ENCODE measurements at places on chromosomes 3 and 15.

- peak; percentile 34 for DNase-seq
Measured at GRCh38 chr3:141305436-141305835, 62.9 kb upstream of the ZBTB38 start.

DNA sequence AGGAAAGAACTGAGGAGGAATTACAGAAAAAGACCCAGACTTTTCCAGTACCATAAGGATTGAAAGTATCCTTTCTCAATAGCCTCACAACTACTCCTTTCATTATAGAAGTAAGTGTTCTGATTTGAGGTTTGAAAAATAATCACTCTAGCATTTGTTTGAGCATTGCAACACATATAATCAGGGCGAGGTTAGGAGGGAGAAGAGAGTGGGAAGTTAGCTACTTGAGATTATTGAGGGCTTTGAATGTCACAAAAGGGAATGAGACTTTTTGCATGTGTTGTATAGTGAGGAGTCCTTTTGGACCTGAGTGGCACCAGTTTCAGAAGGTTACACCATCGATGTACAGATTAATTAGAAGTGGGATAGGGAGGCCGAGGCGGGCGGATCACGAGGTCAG lies 65.2 kb upstream of the TNIK start:
- no peak for DNase-seq

DNA sequence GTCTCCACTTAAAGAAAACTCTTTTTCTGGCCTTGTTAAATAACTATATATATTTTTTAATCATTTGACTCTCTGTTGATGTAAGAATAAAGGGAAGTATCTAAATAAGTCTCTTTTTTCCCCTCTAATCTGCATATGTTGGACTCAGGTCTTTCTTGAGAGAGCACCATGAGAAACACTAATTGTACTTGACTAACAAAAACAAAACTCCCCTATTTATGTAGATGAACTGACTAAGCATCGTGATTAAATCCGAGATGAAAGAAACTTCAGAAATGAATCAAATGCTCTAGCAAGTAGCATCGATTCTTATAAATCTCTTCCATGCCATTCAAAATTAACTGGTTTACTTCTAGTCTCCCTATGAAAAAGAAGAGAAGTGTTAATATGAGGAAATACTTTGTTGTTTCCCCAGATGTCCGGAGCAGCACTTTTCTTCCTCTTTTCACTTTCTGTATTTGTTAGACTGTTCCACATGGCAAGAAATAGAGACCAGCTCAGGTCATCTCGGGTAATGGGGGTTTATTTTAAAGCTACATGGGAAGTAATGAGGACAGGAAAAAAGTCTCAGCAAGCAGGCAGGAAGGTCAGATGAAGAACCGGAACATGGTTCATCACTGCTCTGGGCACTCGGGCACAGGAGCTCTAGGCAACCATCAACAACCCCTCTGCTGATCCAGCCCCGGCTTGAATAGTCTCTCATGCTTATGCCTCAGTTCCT lies 288.3 kb downstream of the CNTN6 start:
- no peak for DNase-seq

DNA sequence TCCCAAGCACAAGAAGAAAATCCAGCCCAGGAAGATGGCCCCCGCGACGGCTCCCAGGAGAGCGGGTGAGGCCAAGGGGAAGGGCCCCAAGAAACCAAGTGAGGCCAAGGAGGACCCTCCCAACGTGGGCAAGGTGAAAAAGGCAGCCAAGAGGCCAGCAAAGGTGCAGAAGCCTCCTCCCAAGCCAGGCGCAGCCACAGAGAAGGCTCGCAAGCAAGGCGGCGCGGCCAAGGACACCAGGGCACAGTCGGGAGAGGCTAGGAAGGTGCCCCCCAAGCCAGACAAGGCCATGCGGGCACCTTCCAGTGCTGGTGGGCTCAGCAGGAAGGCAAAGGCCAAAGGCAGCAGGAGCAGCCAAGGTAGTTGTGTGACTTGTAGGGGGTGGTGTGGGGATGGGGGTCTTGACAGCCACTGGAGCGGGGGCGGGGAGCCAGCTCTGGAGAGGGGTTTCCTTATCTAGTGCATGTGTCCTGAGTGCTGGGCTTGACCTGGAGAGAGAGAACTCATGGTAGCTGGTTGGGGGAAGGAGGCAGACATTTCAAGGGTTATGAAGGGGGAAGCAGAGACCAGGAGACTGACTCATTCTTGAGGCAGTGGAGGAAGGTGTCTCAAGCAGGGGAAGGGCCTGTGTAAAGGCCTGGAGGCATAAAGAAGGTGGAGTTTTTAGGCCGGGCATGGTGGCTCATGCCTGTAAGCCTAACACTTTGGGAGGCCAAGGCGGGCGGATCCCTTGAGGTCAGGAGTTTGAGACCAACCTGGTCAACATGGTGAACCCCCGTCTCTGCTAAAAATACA lies 6.2 kb downstream of the H1-8 start:
- DNase-seq = no peak

GRCh38 chr15:77980098-77980497 lies 97.4 kb downstream of the TBC1D2B start:
- DNase-seq = no peak

GRCh38 chr3:11699083-11699427 lies 55.3 kb upstream of the VGLL4 start:
- no peak for DNase-seq

- no peak for DNase-seq
Measured at GRCh38 chr3:114436182-114436581, 142.4 kb downstream of the TIGIT start.

DNA sequence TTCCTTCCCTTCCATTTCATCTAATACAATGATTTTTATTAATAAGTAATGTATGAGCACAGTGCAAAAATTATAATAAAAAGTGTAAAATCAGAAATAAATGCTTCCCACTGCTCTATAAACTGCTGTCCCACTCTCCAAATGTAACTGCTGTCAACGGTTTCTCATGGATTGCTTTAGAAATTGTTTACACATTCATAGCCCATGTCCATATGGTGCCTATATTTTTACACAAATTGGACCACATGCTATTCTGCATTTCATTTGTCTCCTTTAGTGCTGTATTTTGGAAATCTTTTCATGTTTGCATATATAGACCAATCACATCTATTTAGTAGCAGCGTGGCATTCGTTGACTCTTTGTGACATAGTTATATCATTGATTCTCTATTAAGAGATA lies 164.7 kb upstream of the SLCO3A1 start:
- no peak for DNase-seq

GRCh38 chr3:57903124-57903890 lies 104.9 kb upstream of the FLNB start:
- DNase-seq = no peak

DNA sequence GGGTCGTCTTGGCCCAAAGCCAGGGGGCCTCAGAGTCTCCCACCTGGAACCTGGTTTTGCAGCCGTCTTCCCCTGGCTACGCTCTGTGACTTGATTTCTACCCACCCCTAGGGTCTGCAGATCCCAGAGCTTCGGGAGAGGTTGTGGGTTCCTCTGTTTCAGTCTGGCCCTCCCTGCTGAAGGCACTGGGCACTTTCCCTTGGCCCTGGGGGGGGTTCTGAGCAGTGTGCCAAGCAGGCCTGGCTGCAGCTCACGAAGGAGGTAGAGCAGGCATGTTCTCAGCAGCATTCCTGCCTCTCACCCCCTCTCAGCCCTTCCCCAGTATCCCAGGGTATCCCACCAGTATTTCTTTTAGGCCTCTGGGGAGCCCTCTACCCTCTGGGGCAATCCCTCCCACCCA lies 99.0 kb downstream of the TMEM266 start:
- DNase-seq = no peak

DNA sequence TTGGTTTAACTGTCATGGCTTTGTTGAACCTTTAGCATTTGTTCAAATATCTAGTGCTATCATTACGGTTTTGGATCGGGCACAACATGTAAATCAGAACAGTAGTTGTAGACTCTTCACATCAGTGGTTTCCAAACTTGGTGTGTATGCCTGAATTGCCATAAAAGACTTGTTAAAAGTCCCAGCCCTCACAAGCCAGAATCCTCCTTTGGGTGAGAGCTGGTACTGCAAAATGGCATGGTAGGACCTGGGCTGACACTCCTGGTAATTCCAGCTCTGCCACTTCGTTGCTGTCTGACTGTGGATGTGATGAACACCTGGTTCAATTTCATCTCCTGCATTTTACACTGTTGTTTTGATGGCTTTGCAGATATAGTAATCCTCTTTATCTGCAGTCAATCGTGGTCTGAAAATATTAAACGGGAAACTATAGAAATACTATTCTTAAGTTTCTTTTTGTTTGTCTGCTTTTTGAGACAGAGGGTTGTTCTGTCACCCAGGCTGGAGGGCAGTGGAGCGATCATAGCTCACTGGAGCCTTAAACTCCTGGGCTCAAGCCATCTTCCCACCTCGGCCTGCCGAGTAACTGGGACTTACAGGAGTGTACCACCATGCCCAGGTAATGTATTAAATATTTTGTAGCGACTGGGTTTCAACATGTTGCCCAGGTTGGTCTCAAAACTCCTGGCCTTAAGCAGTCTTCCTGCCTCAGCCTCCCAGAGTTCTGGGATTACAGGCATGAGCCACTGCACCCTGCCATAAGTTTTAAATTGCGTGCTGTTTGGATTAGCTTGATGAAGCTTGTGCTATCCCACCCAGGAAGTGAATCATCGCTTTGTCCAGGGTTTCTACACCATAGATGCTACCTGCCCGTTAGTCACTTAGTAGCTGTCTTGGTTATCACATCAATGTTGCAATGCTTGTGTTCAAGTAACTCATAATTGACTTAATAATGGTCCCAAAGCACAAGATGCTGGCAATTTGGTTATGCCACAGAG lies 61.6 kb downstream of the RAB7A start:
- peak; percentile 17 for DNase-seq

GRCh38 chr3:154792828-154793227 lies 287.3 kb upstream of the MME start:
- no peak for DNase-seq

DNA sequence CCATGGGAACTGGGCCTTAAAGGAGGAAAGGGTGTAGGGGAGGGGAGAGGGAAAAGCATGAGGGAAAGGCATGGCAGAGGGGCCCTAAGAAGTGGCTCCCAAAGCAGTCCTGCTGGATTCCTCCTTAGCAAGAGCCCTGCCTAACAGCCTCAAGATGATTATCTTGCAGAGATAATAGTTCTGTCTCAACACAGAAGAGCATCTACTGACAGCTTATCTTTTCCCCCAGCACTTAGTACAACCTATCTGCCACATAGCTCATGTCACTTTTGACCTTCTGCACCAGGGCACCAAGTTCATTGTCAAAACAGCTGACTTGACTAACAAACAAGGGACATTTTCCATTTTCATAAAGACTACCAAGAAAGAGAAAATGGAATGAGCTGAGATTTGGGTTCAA lies 86.3 kb downstream of the ANP32A start:
- no peak for DNase-seq

- DNase-seq = no peak
Measured at GRCh38 chr3:32406486-32407408, 15.1 kb downstream of the CMTM7 start.

GRCh38 chr3:126562737-126563276 lies 4.1 kb upstream of the C3orf22 start:
- DNase-seq = no peak

DNA sequence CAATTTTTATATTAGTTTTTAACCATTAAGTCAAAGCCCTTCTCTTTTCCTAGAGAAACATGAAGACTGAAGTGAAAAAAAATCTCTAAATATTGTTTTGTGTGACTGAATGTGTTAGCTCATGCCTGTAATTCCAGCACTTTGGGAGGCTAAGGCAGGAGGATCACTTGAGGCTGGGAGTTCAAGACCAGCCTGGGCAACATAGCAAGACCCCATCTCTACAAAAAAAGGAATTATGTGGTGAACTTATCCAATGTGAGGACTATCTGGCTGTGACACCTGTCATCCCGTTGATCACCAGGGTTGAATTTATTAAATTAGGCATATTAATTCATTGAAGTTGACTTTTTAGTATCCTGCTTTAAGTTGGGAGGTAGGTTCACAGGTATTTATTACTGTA lies 13.0 kb downstream of the SMC4 start:
- DNase-seq = no peak

- no peak for DNase-seq
Measured at GRCh38 chr15:75335313-75335704, 554 bp upstream of the COMMD4 start.

DNA sequence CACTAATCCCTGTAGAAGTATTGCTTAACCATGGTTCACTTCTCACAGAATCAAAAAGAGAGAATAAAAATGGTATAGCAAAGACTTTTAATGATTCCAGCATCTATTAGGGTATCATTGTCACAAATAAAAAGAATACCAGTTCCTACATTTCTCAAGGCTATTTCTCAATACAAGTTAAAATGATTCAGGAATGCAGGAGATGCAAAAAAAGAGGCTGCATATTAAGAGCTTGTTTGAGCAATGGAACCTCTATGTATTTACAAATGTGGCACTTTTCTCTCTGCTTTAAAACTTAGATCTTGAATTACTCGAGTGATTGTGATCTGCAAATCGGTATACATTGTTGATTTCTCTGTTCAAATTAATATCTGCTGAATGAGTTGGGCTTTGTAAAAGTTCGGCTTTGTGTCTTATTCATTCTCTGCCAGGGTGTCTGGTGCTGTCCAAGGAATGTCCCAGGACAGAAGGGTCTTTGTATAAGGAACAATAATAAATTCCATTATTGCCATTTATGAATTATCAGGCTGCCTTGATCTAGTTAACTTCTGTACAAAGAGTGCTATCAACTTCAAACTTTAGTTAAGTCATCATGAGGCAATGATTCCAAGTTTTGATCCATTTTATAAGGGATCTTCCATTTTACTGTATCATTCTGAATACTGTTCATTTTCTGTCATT lies 364.2 kb downstream of the RBMS3 start:
- DNase-seq = no peak

DNA sequence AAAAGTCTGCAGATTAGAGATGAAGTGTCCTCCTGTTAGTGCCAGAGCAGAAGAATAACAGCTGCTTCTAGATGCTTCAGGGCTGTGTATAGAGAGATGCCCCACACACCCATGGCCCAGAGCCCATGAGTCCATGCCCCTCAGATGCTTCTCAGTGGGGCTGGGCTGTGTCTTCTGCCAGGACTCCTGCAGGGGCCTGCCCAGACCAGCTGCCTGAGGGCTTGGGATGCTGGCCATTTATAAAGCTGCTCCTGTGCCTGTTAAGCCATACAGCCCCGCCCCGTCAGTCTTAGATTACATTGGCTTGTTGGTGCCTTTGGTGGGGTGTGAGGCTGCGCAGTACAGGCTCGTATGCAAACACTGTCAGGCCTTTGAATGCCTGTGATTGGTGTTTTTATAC lies 318.0 kb upstream of the CTDSPL start:
- DNase-seq = no peak

DNA sequence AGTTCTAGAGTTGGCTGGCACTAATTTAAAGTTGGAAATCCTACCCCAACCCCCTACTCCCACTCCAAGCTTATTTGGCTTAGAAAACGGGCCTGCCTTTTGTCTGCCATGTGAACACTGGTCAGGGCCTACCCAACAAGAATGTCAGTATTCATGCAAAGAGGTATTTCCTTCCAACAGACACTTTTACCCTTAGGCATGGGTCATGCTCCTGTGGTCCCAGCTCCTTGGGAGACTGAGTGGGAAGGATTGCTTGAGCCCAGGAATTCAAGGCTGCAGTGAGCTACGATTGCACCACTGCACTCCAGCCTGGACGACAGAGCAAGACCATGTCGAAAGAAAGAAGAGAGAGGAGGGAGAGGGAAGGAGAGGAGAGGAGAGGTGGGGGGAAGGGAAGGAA lies 137.5 kb upstream of the LRTM1 start:
- DNase-seq = no peak

GRCh38 chr3:162139841-162140240 lies 643.2 kb downstream of the OTOL1 start:
- no peak for DNase-seq

- no peak for DNase-seq
Measured at GRCh38 chr15:65423150-65423975, 616 bp upstream of the IGDCC4 start.
